ENCODE measurements at places on chromosomes 5 and 9.

DNA sequence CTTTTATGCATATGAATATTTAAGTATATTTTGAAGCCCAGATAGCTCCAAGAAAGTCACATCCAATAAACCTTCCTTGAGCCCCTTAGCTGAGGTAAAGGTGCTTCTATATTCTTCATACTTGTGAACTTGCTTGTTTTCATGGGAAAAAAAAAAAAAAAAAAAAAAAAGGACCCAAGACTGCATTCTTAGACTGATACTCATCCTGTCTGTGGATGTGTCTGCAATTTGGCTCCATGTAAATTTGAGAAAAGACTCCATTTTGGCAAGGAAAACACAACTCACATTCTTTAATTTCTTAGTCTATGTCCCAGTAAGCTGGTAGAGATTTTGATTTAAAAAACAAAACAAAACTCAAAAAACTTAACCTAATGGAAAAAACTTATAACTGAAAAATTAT is 238.3 kb downstream of the FBXL17 start:
- DNase-seq: no peak

DNA sequence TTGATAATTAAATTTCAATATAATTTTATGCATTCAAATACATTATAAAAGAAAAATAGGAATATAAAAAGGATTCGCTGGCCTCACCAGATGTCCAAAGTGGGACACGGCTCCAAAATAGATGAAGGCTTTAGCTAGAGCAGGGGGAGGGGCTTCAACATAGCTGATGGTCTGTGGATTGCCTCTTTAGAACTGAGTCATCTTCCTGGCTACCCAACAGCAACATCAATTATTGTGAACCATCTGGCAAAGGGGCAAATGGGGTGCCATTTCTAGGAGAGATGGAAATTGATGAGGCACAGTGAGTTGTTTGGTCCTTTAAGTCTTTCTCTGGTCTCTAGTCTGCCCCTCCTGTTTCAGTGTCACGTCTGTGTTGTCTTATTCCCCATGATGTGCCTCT is 44.2 kb upstream of the CD180 start:
- no peak for DNase-seq

- DNase-seq: peak; percentile 14
Measured at GRCh38 chr5:32916648-32917047, 205.5 kb downstream of the NPR3 start.

DNA sequence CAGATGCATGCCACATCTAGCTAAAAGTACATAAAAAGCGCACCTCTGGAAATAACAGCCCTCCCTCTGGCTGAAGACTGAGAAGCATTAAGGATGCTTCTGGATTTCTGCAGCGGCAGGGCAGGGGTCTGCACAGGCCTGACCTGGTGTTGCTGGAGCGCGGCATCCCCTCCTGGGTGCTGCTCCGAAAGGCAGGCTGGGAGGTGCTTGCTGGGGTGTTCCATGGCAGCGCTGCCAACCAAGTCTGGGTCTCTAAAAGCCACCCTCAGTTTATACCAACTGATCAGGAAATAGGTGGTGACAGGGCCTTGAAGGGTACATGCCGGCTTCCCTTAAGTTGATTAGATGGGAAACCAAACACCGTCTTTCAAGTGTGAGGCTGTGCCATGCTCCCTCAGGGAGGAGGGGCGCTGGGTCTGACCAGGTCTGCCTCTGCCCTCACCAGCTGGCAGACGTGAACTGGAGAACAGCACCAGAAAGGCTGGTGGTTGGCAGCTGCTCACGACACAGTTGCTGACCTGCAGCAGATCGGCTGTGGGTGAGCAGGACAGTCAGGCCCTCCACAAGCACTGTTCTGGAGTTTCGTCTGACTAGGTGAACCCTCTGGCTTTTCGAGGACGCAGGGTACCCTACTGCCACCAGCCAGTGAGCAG is 81.6 kb downstream of the DAP start:
- DNase-seq: no peak

GRCh38 chr5:176134529-176135223 is 103.5 kb upstream of the SIMC1 start:
- DNase-seq: no peak

- no peak for DNase-seq
Measured at GRCh38 chr9:79630521-79631403, 59.0 kb downstream of the TLE4 start.

DNA sequence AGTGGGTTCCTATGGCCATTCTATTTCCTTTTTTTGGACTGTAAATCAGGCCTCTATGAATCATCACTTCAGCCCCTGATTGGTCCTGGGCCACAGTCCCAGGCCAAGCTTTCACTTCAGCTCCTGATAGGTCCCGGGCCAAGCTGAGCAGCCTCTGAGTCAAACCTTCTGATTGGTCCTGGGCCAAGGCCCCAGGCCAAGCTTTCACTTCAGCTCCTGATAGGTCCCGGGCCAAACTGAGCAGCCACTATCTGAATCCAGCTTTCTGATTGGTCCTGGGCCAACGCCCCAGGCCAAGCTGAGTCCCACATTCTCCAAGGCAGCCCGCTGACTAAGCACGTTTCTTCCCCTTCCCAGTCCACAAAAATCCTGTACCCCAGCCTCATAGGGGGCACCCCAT is 1972.9 kb upstream of the ACO1 start:
- DNase-seq: no peak

- DNase-seq: no peak
Measured at GRCh38 chr9:12958279-12958678, 183.5 kb downstream of the LURAP1L start.

DNA sequence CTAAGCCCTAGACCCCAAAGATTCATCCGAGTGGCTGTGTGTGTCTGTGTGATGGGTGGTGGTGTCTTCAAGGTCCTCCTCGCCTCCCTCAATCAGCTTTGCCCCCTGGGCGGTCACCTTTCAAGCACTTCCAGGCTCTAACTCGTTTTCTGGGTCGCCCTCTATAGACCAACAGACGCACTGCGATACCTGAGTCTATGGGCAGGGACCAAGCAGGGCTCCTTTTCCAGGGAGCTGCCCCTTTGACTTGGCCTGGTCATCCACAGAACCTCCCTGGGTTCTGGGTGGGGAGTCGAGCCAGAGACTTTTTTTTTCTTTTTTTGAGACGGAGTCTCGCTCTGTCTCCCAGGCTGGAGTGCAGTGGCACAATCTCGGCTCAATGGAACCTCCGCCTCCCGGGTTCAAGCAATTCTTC is 1.1 kb downstream of the SLC27A4 start:
- peak; percentile 92 for DNase-seq

DNA sequence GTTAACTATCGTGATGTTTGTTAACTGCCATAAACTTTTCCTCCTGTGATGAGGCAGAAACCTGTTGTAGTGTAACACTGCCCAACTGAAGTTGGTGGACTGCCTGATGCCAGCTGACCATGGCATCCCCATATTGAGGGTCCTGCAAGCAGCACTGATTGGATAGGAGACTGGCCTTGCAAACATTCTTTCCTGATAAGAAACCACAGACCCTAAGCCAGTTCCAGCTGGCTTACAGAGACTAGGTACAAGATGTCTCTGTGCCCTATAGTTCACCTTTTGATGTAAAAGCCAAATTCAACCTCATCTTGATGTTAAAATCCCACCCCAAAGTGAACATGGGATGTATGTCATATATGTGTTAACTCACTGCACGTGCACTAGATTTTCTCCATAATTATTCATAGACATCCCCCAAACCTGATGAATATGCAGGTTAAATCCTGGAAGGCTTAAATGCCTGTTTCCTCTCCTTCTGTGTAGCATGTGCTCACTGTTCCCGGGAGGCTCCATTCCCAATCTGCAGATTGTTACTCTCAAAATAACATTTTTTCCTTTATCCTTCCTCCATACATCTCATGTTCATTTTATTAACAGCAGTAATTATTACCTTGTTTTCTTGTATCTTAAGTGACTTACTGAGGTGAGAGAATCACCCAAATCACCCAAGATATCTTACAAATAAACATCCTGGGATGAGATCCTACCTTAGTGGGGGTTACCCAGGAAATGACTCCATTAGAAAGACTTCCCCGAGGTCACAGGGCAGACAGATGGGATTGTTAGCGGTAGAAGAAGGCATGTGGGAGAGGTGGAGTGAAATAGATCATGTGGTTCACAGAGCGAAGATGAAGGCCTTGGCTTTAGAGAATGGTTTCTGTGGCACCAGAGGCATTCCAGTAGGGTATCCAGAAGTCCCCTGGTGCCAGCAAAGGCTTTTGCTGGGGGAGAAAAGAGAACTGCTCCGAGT is 566.7 kb downstream of the CCDC171 start:
- no peak for DNase-seq

GRCh38 chr9:113803811-113804589 is 72.1 kb upstream of the ZNF618 start:
- DNase-seq: no peak

DNA sequence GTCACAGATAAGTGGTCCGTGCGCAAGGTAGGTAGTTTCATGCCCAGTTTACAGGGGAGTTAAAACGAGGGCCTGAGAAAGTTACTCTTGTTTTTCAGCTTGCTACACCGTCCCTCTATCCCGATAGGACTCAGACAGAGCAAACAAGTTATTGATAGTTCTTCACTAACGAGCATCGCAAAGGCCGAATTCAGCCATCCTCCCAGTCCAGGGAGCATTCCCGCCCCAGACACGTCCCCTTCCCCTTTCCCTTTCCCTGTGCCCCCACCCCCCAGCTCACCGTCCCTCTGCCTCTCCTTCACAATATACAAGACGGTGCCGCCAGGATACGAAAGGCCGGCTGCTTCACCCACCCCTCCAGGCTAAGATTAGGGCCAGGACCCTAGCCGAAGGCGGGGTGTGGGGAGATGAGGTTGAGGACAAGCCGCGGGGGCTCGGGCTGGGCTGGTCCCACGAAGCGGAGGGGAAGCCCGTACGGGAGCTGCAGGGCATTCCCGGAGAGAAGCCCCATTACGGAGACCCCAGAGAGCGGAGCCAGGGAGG is 599 bp downstream of the KIAA1191 start:
- DNase-seq: peak; percentile 40

GRCh38 chr5:11230890-11231289 is 469.9 kb upstream of the DAP start:
- no peak for DNase-seq

- no peak for DNase-seq
Measured at GRCh38 chr5:141883184-141883891, 5.1 kb upstream of the PCDH1 start.

GRCh38 chr9:95399261-95399660 is 81.8 kb upstream of the FANCC start:
- DNase-seq: peak; percentile 83

DNA sequence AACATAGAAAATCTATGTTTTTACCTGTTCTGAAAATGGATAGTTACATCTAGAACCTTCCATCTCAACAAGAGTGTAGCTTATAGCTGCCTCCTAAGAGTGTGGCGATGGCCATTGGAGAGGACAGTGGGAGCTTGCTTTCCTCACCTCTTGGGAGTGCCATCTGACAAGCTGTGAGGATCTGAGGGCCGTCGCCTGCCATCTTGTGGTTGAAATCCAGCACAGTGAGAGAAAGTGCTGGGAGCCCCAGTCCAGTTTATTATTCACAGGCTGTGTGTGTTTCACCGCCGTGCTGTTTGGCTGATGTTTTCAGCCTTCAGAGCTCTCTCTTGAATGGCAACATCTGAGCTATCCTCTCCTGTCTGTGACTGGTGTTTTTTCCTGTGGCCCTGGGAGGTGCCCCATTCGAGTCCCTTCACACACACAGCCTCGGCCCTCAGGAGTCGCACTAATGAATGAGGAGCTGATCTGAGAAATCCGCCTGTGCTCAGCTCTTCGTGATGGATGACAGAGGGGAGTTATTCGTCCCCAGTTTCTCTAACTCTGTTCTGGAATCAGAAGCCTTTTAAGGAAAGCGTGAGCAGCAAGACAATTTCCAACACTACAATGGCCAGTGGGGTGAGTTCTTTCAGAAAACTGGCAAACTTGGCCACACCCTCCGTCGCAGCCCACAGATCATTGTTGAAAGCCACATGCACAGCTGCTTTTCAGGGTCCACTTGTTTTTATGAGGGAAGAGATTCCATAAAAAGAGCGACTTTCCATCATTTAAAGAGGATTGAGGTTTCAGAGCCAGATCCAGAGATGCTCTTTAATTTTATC is 170.3 kb downstream of the PDZD2 start:
- peak; percentile 89 for DNase-seq

DNA sequence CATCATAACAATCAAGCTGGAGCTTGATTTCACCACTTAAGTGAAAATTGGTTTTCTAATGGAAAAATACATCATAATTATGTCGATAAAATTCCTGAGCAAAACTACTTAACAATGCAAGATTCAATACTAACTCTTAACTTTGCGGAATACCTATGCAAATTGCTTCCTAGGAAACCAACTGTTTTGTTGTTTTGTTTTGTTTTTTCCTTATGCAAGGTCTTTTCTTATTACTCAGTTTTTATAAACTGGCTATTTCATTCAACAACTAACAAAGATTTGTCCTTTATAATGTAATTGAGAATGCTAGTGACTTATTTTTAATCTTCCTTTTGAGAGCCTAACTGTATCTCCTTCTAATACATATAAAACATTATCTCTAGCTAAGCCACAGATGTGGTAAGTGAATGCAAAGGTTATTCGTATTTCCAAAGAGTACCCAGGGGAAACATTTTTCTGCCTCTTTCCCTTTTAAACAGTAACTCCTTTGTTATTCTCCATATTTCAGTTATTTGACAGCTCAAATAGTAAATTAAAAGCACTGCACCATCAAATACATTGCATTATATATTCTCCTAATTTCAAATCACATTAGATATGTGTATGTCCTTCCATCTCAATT is 609.4 kb downstream of the SLCO4C1 start:
- DNase-seq: no peak

DNA sequence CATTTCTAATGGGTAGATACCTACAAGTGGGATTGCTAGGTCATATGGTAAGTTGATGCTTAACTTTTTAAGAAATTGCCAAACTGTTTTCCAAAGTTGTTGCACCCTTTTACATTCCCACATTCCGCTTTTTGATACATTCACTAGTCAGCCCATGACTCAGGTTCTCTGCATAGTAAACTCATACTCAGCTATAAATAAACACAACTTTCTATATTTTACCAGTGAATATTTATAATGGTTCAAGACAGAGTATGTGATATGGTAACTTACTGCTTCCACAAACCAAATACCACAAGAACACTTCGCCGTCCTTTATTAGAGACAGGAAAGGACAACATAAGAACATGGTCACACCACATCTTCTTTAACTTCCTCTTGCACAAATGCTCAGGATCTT is 54.0 kb downstream of the PLPP1 start:
- DNase-seq: no peak

GRCh38 chr9:91698266-91698665 is 251.8 kb downstream of the ROR2 start:
- DNase-seq: no peak

DNA sequence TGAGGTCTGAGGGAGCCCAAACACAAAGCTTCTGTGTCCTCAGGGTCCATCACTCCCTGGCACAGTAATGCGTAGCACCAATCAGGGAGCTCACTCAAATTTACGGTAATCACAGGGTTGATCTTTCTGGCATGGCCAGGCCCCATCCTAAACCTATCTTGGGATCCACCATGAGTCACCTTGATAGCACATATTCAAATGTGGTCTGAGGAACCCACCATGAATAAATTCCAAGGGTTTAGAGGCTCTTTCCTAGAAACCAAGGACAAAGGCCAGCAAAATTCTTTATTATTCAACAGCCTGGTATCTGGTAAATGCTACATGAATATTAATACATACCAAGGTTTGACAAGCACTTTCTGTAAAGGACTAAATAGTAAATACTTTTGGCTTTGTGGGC is 254.5 kb downstream of the TLR4 start:
- no peak for DNase-seq

GRCh38 chr9:20335668-20336332 is 286.5 kb downstream of the MLLT3 start:
- no peak for DNase-seq

Data from WERI-Rb-1 (cell line).